Fibroblast of skin of left quadriceps (primary cell): ENCODE measurements at places on chromosomes 7 and 10.

DNA sequence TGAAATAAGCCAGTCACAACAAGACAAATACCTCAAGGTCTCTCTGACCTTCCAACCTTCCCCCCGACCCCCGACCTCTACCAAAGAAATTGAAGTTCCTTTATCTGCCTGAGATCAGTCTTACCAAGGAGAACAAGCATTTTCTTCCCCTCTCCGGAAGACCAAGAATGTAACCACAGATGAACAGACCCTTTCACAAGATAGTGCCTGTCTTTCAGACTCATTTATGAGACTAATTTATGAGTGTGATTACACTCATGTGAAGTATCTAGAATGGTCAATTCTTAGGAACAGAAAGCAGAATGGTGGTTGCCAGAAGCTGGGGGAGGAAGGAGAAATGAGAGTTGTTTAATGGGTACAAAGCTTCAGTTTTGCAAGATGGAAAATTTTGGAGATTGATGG lies 108.9 kb upstream of the MKLN1 start:
- DNase-seq = no peak

DNA sequence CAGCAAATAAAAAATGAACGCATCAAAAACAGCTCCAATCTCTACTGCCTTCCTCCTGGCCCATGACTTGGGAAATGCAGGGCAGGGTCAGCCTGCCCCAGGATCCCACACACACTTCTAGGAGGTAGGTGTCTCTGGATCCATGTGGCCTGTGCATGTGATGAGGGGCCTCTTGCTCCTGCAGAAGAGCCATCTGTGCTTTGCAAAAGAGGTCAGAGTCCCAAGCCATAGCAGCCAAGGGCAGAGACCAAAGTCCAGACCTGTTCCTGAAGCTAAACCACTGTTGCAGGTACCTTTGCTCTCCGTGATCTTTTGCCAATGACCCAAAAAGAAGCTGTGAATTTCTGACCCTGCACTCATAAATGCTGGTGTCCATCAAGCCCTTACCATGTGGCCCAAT lies 57.1 kb downstream of the KCNMA1 start:
- no peak for DNase-seq

- DNase-seq = no peak
Observed at GRCh38 chr7:3862774-3863173, 561.7 kb downstream of the SDK1 start.

- no peak for DNase-seq
Observed at GRCh38 chr7:685540-685939, 41.0 kb upstream of the DNAAF5 start.

DNA sequence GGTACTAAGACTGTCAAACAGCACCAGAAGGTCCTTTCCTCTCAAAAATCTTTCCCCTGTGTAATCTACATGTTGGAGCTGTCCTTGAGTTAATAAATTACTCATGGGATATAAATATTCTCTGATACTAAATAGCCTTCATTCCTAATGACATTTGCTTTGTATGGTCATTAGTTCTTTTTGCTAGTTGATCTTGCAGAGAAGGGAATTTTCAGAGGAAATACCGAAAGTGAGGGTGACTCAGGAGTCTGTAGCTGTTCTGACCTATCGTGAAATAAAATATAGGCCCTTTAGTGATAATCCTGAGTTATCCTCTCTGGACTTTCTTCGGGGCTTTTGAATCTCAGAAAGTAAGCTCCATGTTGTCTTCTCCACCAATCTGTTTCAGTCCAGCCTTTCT lies 19.4 kb upstream of the CLDN12 start:
- DNase-seq = no peak

DNA sequence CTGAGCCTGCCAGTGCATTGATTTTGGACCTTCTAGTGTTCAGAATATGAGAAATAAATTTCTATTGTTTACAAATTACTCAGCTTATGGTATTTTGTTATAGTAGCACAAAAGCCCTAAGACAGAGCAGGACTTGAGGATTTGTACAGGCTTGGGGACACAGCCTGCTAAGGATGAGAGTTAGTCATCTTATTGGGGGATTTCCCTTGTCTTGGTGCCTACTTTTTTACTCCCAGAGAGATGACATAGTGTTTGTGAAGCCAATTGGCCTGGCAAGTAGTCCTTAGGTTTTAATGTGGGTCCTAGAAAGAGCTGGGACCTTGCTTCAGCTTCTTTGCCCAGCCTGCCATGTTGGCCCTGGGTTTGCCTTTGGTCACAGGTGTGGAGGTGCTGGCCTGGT lies 364.0 kb downstream of the REEP3 start:
- no peak for DNase-seq

DNA sequence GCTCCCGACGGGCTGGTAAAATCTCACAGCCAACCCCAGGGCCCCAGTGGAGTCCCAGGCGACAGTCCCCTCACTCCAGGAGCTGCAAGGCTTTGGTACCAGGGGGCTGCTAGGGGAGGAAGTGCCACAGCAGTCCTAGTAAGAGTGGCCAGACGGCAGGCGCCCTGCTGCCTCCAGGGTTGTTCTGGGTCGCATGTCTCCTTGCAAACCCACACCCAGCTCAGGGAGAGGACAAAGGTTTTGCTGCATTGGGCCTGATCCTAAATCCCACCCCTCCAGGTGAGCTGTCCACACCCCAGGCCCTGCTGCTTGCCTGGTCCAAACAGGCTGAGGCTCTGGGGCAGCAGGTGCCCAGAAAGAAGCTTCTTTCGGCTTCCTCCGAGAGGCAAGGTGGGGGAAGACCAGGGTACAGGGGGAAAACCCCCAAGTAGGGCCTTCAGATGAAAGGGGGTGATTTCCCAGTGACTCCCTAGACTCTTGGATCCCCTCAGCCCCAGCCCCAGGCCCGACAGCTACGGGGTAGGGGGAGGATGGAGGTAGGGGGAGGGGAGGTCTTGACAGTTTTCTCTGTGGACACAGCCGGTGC lies 4.2 kb upstream of the KCP start:
- DNase-seq = no peak

- no peak for DNase-seq
Observed at GRCh38 chr7:24982917-24983316, 2.9 kb upstream of the OSBPL3 start.

DNA sequence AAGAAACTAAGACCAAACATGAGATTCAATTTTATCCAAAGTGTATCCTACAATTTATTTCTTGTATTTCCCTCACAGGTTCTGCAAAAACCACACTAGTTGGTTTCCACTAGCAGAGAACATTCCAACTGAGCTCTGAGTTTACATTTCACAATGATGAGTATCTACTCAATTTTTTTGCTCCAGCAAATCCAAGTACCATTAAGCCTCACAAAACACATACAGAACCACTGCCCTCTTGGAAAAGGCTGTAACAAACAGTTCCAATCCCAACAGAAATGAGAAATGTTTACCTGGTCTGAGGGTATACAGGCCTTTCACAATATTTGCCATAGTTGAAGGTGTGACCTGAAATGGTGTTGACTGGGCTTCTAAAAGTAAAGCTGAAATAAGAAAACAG lies 59.9 kb downstream of the CACUL1 start:
- DNase-seq = peak; percentile 37

DNA sequence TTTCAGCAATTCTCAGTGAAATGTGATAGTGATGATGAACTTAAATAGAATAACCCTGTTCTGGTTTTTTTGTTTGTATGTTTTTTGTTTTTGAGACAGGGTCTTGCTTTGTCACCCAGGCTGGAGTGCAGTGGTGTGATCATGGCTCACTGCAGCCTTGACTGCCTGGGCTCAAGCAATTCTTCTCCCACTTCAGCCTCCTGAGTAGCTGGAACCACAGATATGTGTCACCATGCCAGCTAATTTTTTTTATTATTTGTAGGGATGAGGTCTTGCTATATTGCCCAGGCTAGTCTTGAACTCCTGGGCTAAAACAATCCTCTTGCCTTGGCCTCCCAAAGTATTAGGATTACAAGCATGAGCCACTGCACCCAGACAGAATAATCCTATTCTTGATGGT lies 14.3 kb upstream of the COL17A1 start:
- no peak for DNase-seq
